ENCODE measurements at places on chromosomes 5 and 9.

GRCh38 chr5:144638787-144639186, 468.1 kb downstream of the KCTD16 start:
- DNase-seq: no peak

DNA sequence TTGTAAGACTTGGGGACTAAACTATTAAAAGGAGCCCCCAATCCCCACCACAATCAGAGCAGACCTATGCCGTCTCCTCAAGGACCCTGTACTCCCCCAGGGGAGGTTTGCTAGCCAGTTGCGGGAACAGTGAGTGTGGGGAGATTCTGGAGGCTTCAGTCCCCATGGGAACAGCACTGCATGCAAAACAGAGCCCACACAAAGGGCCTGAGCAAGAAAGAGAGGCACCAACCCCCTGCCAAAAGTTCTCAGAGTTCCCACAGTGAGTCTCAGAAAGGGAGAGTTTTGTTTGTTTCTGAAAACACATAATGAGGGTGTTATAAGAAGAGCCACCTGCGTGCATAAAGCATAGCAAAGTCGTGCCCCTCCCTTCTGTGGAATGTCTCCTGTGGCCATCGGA, 56.6 kb downstream of the CFAP90 start:
- no peak for DNase-seq

GRCh38 chr5:88551724-88552345, 283.2 kb upstream of the TMEM161B start:
- no peak for DNase-seq

GRCh38 chr9:77569335-77569734, 78.8 kb downstream of the GNA14 start:
- no peak for DNase-seq

All from activated CD4-positive, alpha-beta T cell treated with anti-CD3 and anti-CD28 coated beads, Interleukin-10, Interleukin-2, amounts not matched to agents 100 ng/mL and 50 ng/mL, durations not matched to agents 16 hours and 8 hours (primary cell).